Cerebellar cortex (tissue), 1 donor: ENCODE measurements at places on chromosomes 3 and 15.

GRCh38 chr15:91593067-91593466 is 260.4 kb upstream of the SLCO3A1 start:
- no peak for DNase-seq

DNA sequence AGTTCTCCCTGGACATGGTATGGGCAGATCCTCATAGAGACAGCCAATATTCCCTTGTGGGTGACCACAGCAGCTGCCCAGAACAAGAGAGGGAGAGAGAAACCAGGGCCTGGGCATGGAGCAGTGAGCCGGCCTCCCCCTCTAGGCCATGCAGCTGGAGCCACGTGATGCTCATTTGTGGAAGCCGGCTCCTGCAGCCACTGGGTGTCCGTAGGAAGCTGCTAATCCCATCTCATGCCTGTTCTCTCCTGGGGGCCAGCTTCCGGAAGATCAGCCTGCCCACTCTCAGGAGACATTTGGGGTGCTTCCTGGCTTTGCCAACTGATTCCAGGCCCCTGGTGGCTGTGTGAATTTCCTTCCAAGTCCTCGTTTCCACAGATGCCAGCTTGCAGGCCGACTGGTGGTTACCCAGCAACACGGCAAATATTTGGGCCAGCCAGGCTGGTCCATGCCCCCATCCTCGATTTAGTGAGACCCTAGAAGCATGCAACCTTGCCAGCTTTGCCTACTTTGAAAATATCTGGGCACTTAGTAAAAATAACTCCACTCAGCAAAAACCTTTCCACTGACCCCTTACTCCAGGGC is 55.3 kb downstream of the LINGO1 start:
- peak; percentile 27 for DNase-seq

- DNase-seq, result no peak
These were observed 100.8 kb downstream of the CPN2 start for GRCh38 chr3:194250098-194251002.

GRCh38 chr3:126438746-126439145 is 36.9 kb downstream of the ZXDC start:
- DNase-seq, result no peak

DNA sequence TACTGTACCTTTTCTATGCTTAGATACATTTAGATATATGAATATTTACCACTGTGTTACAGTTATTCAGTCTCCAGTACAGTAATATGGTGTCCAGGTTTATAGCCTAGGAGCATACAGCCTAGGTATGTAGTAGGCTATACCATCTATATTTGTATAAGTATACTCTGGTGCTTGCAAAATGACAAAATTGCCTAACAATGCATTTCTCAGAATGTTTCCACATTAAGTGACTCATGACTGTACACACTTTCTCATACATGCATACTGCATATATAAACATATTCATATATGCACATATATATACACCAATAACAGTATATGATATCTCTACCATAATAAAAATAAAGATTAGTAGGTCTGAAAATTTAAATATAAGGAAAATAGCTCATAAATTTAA is 169.3 kb downstream of the DPH6 start:
- no peak for DNase-seq

DNA sequence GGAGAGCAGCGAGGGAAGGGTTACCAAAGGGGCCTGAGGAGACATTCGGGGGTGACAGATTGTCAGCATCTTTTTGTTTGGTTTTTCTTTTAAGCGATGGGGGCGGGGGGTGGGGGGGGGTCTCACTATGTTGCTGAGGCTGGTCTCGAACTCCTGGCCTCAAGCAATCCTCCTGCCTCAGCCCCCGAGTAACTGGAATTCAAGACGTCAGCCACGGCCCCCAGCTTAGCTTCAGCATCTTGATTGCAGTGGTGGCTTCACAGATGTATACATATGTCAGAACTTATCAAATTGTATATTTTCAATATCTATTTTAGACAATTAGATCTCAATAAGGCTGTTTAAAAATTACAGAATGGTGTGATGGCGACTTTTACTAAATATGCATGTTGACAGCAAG is 30.9 kb downstream of the ZDHHC19 start:
- DNase-seq, result no peak

DNA sequence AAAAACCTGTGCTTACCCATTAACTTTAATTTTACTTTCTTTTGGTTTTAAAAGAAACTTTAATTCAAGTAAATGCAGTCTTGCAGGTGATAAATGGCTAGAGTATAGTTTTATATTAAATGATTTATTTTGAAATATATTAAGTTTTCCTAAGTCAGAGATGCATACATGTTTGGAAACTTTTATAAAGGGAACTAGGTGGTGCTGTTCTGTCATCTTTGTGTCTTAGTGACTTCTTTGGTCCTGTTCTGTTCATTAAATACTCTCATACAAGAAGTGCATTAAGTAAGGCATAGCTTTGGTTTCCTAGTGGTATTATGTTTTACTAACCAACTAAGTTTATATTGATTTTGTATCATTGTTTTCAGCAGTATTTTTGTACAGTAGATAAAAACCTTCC is 15.6 kb downstream of the CADM2 start:
- peak; percentile 44 for DNase-seq

DNA sequence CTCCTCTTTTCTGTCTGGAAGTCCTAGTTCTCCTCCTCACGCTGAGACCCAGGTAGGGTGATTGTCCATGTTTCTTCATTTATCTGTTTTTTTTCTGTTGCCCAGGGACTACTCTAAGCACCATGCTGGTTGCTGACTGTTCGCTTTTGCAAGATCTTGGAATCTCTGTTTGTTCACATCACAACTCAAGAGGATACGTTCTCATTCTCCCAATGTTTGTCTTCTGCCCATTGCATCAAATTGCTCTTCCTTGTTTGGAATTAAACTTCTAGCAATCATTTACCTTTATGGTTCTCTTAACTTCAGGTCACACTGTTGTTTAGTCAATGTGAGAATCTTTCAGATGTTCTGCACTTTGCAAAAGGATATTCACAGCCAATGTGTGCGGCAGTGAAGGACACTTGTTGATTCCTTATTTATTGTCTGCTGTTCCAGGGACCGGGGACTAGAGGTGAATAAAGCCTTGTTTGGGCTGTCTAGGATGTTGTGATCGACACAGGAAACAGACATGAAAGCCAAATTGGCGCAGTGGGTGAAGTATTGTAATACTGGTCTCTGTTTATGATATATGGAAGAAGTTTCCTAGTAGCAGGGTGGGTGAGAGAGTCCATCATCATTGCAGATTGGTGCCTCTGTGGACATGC is 24.5 kb downstream of the LPP start:
- no peak for DNase-seq
